Activated naive CD4-positive, alpha-beta T cell (primary cell): ENCODE measurements at places on chromosomes 7 and 10.
A peak's percentile ranks its signal among the peaks of the same experiment; 100 is the strongest.

- DNase-seq, result no peak
Observed at GRCh38 chr7:908159-908581, 31.8 kb downstream of the GET4 start.

GRCh38 chr7:21611129-21611528, 68.3 kb downstream of the DNAH11 start:
- no peak for DNase-seq

DNA sequence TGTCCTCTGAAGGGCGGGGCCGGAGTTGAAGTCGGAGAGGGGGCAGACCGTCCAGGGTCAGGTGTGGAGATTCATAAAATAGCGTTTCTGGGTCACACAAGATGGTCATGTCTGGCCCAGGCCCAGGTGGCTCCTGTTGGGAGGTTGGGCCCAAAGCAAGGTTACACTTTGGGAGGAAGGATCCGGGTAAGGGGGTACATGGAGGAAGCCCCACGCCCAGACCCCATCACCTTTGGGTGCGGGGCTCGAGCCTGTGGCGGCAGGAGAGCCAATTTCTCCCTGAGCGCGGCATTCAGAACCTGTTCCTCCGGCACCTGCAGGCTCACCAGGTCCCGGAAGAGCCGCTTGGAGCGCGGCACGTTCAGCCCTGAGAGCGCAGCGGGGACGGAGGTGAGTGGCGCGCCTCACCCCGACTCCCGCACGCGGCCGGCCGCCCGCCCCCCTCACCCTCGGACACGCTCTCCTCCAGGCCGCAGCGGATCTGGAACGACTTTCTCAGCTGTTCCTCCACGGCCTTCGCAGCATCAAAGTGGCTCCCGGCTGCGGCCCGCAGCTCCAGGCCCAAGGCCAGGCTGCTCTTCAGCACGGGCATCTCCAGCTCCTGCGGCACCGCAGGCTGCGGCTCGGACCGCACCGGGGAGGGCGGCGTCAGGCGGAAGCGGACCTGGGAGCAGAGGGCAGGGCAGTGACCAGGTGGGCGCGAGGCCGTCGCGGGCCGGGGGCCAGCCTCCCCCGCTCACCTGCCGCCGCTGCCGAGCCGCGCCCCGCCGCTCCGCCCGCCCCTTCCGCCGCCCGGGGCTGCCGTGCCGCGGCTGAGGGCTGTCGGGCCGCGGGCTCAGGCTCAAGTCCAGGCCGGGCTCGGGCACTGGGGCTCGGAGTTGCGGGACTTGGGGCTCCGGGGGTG, 644 bp downstream of the PPP1R35 start:
- peak; percentile 32 for DNase-seq

DNA sequence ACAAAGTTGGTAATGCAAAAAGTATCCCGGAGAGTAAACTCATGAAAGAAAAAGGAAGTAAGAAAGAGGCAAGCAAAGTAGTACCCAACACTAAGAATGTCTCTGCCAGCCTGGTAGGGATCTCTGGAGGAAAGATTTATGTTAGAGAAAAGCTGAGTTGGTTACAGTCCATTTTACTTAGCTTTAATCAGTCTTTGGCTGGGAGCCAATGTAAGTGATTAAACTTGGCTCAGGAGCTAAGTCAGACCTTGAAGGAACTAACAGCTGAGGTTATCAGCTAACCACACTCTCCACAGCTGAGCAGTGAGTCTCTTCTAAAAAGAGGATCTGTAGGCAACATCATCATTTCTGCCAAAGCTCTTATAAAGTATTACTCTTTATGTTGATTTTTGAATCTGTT, 148.0 kb downstream of the ANKRD7 start:
- no peak for DNase-seq

DNA sequence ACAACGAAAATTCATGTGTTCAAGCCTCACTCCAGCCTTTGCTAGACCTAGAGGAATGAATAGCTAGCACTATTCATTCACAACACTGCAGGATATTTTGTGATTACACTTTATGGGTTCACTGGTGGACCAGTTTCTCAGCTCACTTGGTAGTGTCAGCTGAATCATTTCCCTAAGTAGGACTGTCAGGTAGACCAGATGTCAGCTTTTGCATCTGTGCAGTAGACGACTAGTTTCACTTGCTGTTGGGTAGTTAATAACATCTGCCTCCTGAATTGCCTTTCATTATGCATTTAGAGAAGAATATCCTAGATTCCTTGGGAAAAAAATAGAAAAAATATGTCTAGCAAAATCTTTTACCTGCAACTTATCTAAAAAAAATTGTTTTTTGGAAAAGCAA, 296.4 kb downstream of the ADARB2 start:
- no peak for DNase-seq

- no peak for DNase-seq
Observed at GRCh38 chr10:129900825-129901224, 63.2 kb downstream of the EBF3 start.

DNA sequence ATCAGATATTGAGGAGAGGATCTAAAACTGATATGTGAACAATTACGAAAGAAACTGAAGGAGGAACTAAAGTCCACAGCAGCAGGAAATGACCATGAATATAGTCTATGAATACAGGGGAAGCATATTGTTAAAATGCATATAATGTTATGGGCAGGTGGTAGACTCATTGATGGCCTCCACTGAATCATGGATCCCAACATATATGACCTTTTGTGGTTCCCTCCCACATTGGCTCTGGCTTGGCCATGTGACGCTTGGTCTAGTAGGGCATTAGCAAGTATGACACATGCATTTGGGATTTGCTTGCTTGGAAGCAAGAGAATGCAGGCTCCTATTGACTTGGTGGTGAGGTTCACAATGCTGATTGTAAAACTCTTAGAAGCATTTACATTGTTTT, 55.2 kb upstream of the RAB18 start:
- DNase-seq, result no peak

GRCh38 chr10:95333997-95334804, 43.4 kb upstream of the PDLIM1 start:
- DNase-seq, result no peak

DNA sequence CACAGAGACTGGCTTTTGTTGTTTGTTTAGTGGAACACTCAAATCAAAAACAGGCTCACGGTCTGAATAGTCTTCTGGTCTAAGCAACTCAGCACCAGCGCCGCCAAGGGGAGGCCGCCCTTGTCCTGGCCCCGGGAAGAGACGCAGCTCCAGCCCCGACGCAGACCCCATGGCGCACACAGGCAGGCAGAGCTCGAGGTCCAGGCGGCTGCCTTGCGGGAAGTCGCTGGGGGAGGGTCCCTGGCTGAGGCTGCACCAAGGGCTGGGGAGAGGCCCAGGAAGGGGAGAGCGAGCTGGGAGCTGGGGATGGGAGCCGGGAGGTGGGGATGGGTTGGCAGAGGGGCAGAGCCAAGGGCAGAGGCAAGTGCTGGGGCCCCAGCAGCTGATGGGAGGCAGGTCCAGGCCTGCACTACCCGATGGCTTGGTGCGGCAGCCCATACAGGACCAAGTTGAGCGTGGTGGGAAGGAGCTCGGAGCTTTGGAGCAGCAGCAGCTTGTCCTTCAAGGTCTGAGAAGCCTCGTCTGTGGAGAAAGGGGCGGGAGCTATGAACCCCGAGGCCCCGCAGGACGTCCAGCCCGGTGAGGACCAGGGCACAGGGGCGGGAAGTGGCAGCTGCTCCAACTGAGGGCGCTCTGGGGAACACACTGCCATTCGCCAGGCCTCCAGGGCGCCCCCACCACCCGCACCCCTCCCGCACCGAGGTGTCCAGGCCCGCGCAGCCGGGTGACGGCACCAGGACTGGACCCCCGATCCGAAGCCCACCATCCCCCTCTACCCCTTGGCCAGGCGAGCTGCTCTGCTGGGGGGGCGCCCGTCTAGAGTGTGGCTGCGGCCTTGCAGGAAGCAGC, 22.7 kb upstream of the NKX6-2 start:
- DNase-seq, result no peak

DNA sequence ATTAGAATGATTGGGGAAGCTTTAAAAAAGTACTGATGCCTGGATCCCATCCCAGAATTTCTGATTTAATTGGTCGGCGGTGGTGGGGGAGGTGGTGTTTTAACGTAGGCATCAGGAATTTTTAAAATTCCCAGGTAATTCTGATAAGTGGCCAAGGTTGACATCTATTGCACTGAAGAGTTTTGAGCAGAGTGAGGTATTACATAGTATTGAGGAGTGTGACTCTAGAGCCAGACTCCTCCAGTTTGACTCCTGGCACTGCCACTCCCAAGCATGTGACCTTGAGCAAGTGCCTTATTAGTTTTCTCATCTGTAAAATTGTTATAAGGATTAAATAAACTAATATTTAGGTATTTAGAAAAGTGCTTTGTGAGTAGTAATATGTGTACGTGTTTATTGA, 6.2 kb downstream of the PLEKHA1 start:
- DNase-seq, result no peak

- no peak for DNase-seq
Observed at GRCh38 chr10:117547016-117547715, 4.6 kb downstream of the EMX2 start.
